Stimulated activated CD4-positive, alpha-beta T cell treated with anti-CD3 and anti-CD28 coated beads, Interleukin-1b, Interleukin-23, amount 100 ng/mL, for 4 hours (primary cell): ENCODE measurements at places on chromosomes 5 and 9.

DNA sequence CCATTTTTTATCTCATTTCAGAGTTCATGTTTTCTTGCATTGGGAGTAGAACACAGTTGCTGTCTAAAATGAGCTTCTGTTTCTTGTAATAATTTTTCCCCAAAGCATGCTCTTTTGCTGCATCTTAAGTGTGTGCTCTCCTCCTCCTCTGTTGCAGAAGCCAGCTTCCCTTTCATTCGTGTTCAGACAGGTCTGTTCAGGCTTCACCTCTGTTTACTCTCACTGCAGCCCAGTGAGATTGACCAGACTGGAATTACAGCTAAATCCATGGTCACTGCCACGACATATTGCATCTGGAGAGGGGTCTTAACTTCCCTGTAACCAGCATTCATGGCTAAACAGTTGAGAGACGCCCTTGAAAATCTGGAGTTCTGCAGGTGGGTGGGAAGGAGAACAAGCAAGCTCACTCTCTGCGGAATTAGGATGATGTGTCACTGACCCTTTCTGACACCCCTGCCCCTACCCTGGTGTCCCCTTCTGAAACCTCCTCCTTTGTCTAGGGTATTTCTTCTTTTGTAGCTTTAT lies 223.2 kb downstream of the FSTL4 start:
- no peak for DNase-seq

DNA sequence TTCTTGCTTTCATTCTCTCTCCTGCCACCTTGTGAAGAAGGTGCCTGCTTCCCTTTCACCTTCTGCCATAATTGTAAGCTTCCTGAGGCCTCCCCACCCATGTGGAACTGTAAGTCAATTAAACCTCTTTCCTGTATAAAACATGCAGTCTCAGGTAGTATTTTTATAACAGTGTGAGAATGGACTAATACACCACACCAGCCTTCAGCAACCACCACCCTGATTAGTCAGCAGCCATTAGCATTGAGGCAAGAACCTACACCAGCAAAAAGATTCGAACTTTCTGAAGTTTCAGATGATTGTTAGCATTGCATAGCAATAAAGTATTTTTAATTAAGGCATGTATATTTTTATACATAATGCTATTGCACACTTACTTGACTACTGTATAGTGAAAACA lies 980.2 kb downstream of the EFNA5 start:
- DNase-seq, result no peak

DNA sequence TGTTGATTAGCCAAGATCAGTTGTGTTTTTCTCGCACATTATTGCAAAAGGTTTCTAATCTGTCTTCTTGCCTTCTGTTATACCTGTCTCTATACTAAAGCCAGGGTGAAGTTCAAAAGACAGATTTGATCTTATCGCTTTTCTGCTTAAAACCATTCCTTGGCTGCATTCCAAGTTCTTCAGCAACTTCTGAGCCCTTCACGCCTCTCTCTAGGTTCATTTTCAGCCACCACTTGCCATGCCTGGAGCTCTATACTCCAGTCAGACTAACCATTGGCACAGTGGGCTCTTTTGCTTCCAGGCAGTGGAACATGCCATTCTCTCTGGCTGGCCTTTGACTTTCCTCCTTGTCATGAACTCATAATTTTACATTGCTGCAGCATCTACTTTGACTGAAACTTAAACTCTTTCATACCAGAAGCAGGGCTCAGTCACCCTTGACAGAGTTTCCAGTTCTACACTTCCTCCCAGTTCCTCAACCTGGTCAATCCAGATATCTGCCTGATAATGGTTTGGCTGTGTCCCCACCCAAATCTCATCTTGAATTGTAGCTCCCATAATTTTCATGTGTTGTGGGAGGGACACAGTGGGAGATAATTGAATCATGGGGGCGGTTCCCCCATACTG lies 114.4 kb downstream of the SLC12A2 start:
- DNase-seq, result no peak

DNA sequence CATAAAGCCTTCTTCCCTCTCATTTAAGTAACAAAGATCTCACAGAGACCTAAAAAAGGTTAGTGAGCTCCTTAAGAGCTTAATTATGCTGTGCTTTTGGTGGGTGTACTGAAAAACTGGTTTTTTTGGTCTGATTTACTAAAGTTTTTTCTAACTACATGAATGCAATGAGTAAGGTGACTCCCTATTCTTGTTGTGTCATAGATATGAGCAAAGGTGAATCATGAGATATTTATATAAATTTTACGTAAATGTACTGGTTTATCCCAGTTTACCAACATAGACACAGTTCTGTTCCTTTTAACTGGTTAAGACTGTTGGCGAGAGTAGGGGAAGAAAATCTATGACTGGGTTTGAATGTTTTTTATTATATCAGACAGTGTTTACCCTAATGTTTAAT lies 250.5 kb downstream of the NR2F1-AS1 start:
- no peak for DNase-seq

DNA sequence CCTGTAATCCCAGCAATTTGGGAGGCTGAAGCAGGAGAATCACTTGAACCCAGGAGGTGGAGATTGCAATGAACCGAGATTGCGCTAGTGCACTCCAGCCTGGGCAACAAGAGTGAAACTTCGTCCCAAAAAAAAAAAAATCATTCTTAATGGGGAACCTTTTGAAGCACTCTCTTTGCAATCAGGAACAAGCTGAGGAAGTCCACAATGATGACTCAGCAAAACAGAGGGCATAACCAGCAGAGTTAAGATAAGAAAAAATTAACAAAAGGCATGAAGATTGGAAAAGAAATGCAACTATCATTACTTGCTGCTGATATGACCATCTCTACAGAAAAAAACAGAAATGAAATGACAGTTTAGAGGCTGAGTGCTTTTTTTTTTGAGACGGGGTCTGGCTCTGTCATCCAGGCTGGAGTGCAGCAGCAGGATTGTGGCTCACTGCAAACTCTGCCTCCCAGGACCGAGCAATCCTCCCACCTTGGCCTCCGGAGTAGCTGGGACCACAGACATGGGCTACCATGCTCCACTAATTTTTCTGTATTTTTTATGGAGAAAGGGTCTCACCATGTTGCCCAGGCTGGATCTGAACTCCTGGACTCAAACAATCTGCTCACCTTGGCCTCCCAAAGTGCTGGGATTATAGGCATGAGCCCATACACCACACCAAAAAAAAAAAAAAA lies 88.0 kb downstream of the FNBP1 start:
- DNase-seq, result no peak

DNA sequence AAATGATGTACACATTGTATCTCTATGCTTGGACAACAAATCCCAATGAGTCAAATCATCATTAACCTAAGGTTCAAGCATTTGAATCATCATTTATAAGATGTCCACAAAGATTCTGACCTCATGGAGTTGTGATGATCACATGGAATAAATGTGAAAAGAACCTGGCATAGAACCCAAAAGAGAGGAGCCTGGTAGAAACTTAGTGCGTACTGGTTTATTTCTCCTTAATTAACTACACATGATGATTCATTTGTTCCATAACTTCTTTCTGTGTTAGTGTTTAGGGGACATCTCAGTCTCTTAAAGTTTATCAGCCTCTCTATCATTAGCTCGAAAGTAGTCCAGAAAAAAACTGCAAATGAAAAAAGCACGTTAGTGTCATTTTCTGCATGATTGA lies 411.6 kb downstream of the BRINP1 start:
- no peak for DNase-seq

GRCh38 chr9:128225770-128226411 lies 22.7 kb downstream of the DNM1 start:
- DNase-seq, result no peak

DNA sequence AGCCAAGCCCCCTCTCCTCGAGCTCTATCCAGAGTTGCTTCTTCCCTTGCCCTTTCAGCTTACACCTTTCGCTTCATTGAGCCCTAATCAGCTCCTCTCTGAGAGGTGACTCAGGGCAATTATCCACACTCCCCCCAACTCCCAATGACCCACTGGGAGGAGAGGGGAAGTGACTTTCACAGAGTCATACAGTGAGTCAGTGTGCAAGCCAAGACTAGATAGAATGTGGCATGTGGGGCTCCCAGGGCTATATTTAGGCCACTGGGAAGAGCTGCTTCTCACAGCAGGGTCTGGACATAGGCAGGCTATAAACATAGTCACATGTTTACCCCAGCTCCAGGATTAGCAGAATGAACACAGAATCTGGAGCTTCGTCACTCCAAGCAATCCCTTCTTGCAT lies 57.4 kb downstream of the NRG2 start:
- DNase-seq, result no peak

GRCh38 chr5:93653716-93654115 lies 70.7 kb downstream of the NR2F1 start:
- no peak for DNase-seq

- no peak for DNase-seq
Measured at GRCh38 chr9:100869326-100869725, 159.2 kb upstream of the PLPPR1 start.

- DNase-seq, result no peak
Measured at GRCh38 chr5:151700820-151701219, 14.1 kb upstream of the SPARC start.

DNA sequence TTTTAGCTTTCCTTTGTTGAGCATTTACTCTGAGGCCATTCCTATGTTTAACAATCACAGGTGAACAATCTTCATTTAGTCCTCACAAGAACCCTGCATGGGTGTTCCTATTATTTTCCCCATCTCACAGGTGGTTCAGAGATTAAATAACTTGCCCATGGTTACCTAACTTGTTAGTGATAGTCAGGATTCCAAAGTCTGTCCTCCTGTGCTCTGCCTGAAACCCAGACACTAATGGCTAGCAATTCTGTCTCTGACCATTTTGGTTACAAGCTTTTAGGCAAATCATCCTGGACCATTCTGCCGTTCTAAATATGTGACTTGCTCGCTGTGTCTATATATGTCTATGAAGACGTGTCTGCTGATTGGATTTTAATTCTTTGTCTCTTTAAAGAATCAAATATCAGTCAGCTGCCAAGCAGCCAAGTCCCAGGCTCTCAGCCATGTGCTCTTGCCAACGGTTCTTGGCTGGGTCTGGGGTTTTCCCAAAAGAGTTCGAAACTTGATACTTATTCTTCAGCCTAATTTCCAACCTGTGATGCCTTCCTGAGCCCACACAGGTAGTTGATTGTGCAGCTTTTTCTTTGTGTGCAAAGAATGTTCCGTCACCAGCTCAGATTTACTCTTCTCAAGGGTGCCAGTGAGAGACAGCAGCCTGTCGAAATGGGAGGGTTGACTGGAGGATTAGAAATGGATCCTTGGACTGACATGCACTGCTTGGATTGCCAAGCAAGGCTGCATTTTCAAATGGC lies 121.7 kb downstream of the NREP start:
- no peak for DNase-seq

GRCh38 chr5:151770383-151771258 lies 1.1 kb upstream of the G3BP1 start:
- DNase-seq, result peak; percentile 38

- no peak for DNase-seq
Measured at GRCh38 chr5:51465165-51465564, 81.9 kb downstream of the ISL1 start.

- no peak for DNase-seq
Measured at GRCh38 chr5:68225188-68225910, 9.8 kb downstream of the PIK3R1 start.

GRCh38 chr9:25557645-25558300 lies 120.5 kb downstream of the TUSC1 start:
- DNase-seq, result no peak

DNA sequence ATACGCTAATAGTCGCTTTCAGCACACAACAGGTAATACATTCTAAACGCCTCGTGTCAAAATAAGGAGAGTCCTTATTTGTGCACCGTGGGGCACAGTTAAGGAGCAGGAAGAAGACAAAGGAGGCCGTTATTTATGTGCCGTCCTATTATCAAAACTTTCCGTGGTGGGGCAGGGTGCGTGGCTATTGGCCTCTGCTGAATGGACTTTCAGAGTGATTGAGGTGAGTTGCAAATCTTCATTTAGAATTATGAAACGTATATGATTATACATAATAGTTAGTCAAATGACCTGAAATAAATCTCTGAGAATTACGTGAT lies 833 bp downstream of the C5orf24 start:
- peak; percentile 7 for DNase-seq

GRCh38 chr5:125595095-125595494 lies 828.1 kb upstream of the GRAMD2B start:
- DNase-seq, result no peak

- DNase-seq, result no peak
Measured at GRCh38 chr5:92687821-92688722, 892.9 kb downstream of the NR2F1-AS1 start.

GRCh38 chr5:149215478-149216090 lies 56.1 kb upstream of the AFAP1L1 start:
- no peak for DNase-seq

DNA sequence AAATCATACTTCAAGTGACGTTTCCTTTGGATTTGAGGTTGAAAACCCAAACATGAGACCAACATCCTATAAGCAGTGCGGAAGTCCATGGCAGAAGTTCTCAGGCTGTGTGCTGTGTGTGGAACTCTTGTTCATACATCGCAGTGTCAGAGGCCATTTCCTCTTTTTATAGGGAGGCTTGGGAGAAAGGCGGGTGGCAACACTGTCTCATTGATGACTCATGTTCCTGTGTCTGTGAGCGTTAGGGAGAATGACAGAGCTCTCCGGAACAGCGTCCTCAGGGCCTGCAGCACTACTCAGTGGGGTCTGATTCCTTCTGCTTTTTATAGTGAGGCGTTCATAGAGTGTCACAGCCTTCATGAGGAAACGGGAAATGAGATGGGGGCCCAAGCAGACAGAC lies 98.8 kb upstream of the BASP1 start:
- no peak for DNase-seq

DNA sequence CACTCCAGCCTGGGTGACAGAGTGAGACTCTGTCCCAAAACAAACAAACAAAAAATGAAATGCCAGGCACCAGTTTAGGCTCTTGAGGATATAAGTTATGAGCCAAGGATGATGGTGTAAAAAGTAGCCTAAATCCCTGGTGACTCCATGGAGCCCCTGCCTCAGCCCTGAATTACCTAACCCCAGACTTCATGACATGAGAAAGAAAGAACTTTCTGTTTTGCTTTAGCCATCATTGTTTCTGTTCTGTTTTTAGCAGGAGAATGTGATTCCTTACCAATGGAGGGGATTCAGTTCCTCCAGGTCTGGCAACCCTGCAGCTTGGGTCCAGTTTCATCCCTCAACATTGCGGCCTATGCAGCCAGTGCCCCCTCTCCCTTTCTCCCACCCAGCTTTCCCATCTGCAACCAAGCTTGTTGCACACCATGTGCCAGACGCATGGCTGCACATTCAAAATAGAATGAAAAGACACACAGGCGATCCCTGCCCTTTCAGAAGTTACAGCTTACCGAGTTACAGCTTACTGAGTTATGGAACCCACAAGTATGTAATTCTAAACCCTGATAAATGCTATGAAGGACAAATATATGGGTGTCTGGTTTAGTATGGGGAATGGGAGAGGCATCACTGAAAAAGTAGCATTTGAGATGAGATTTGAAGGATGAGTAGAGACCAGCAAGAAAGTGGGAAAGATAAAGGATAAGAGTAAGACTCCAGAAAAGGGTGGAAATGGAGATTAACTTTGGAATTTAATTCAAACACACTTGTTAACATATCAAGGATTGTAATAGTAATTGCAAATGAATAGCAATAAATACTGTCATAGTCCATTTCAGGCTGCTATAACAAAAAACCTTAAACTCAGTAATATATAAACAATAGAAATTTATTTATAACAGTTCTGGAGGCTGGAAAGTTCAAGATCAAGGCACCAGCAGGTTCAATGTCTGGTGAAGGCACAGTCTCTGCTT lies 6.0 kb upstream of the SEMA5A start:
- no peak for DNase-seq
